ENCODE measurements at places on chromosomes 16 and 17.

DNA sequence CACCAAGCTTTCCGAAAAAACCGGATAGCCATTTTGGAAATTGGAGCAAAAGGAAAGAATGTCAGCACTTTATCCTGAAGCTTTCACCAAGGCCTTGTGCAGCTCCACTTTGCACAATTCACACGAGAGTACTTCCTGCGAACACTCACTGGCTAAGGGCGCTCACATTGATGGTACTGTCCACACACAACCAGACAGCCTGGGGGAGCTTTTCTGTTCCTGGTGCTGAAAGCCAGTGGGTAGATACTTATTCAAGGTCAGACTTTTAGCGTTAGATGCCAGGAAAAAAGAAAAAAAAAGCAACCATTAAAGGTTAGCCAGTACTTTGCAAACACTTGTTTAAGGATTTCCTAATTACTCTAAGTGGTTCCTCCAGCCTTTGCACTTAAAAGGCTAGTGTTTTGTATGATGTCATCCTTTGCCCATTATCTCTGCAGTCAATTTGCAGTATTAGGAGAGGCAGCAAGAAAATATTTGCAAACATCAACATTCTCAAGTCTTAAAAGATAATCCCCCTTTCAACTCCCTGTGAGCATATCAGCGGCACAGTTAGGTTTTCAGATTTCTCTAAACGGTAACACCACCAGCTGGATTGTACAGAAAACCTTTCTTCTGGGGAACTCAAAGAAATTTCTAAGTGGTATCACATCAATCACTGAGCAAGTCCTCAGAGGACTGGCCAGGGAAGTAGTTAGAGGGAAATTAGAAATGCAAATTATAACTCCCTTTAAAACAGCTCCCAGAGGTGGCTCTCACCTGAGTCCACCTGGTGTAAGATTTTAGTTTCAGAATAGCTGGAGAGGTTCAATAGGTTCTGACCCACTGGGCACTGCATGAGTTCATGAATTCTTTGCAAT, 243.4 kb upstream of the IRX5 start:
- H3K4me3 ChIP-seq, result no peak overlapping the region
- H3K4me1 ChIP-seq, result no peaks in the 10 kb centered on the region

GRCh38 chr16:3171855-3172593, 16.0 kb upstream of the OR1F1 start:
- peak; percentile 58 for DNase-seq
- H3K36me3 ChIP-seq, result no peaks in the 10 kb centered on the region
- H3K27ac ChIP-seq, result no peak overlapping the region
- no peak overlapping the region for H3K4me3 ChIP-seq
- H3K4me1 ChIP-seq, result no peaks in the 10 kb centered on the region

DNA sequence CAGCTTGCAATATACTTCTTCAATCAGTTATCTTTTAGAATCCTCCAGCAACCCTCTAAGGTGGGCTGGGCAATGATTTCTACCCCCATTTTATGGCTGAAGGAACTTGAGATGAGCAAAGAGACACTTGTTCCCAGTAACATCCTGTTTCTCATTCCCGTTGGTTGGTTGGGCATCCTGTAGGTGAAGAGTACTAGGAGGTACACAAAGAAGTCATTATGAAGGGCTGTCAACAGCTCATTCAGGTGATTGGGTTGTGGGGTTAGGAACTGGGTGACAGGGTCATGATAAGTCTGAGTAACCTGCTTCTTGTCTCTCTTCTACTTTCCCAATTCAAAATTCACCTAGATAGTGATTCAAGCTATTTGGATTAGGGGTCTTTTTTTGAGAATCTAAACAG, 76.5 kb downstream of the MMD start:
- H3K27me3 ChIP-seq, result no peaks in the 10 kb centered on the region
- no peak overlapping the region for H3K27ac ChIP-seq
- no peaks in the 10 kb centered on the region for H3K4me1 ChIP-seq

DNA sequence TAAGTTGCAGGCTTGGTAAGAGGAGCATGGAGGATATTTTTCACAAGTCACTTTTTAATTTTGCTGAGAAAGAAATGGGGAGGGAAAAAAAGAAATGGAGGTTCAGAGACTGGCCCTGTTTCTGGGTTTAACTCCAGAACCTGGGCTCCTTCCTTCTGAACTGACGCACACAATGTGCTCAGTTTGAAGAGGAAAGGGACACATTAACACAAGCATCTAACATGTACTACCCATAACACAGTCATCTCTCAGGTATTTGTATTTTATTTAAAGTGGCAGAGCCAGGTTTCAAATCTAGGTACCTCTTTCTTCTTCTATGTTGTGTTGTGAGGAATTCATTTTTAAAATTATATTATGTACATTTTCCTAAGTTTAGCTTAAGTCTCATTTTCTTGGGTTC, 5.3 kb upstream of the TMEM100 start:
- no peaks in the 10 kb centered on the region for H3K27me3 ChIP-seq
- H3K4me3 ChIP-seq, result no peak overlapping the region
- H3K27ac ChIP-seq, result peak overlapping the region; percentile 42
- no peaks in the 10 kb centered on the region for H3K36me3 ChIP-seq
- no peak for DNase-seq
